ENCODE measurements at places on chromosomes 7 and 10.
A peak's percentile ranks its signal among the peaks of the same experiment; 100 is the strongest.

GRCh38 chr7:143300959-143301935, 13.1 kb downstream of the CASP2 start:
- peak; percentile 42 for DNase-seq

DNA sequence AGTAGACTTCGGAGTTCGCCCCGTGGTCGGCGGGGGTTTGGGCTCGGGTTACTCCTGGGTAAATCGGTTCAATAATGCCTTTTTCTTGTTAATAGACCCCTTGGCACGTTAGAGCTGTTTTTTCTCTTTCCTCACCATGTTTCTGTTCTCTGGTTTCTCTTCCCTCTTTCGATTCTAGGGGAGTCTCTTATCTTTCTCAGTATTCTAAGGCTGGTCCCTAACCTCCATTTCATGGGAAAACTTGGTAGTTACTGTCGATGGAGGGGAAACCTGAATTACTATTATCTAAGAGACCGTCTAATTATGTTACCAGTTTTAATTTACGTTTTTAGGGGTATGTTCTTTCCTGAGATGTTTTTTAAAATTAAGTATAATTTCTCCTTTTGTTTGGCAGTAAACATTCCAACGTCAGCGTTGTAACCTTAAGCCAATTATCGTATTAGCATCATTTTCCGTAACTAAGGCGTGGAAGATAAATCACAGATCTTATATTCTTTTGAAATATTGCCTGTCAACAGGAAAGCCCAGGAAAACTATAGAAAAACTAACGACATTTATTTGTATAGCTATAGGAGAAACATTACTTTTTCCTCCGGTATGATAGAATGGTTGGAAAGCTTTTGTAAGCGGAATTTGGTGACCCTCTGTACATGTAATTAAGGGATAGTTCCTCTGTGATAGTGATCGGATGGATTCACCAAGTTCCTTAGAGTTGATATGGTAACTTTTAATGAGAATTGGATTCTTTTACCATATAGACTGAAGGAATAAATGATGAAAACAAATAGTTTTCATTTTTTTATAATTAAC, 847 bp downstream of the BTAF1 start:
- peak; percentile 21 for DNase-seq

DNA sequence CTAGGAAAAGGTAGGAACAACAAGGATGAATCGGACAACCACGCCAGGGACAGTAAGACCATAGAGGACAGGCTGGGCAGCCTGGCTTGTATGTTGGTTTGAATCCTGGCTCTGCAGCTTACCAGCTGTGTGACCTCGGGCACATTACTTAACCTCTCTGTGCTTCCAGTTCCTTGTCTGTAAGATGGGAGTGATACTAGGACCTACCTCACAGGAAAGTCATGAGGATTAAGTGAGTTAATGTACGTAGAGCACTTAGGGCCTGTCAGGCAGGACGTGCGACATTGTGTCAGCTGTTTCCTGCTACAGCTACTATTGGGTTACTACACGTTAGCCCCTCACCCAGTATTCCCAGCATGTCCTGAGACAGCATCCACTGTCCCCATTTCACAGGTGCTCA, 32.1 kb downstream of the PLAC9 start:
- DNase-seq: no peak

GRCh38 chr10:49168831-49169500, 19.2 kb downstream of the TMEM273 start:
- DNase-seq: peak; percentile 13

- no peak for DNase-seq
Measured at GRCh38 chr10:64023926-64024470, 502.8 kb downstream of the REEP3 start.

DNA sequence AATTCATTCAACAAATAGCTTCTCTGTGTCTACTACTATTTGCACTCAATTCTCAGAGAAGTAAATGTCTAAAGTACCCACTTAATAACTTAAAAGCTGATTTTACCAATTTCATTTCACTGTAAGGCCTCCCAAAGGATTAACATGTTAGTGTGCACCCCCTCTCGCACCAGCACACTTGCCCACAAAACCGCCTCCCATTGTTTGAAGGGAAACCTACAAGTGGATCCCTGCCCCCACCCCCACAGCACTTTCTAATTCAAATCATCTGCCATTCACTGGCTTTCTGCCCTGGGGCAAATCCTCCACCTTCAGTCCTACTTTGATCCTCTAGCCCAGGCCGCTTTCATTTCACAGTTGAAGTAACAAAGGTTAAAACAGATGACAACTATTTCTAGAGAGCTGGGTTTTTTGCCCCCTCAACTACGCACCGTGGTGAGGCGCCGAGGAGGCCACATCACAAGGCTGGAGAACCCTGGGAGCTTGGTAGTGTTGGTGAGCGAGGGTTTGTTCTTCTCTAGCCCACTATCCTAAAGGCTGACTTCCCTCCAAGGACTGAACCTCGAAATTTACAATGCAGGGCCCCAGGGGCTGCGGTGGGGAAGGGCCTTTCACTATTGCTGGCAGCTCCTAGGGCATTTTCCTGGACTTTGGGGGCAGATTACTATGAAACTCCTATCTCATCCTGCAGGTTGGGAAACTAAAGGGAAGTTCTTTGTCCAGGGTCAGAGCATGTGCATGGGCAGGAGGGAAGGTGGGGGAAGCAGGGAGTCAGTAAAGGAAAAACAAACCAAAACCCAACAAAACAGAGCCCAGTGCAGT, 517.4 kb upstream of the ZMIZ1 start:
- no peak for DNase-seq

DNA sequence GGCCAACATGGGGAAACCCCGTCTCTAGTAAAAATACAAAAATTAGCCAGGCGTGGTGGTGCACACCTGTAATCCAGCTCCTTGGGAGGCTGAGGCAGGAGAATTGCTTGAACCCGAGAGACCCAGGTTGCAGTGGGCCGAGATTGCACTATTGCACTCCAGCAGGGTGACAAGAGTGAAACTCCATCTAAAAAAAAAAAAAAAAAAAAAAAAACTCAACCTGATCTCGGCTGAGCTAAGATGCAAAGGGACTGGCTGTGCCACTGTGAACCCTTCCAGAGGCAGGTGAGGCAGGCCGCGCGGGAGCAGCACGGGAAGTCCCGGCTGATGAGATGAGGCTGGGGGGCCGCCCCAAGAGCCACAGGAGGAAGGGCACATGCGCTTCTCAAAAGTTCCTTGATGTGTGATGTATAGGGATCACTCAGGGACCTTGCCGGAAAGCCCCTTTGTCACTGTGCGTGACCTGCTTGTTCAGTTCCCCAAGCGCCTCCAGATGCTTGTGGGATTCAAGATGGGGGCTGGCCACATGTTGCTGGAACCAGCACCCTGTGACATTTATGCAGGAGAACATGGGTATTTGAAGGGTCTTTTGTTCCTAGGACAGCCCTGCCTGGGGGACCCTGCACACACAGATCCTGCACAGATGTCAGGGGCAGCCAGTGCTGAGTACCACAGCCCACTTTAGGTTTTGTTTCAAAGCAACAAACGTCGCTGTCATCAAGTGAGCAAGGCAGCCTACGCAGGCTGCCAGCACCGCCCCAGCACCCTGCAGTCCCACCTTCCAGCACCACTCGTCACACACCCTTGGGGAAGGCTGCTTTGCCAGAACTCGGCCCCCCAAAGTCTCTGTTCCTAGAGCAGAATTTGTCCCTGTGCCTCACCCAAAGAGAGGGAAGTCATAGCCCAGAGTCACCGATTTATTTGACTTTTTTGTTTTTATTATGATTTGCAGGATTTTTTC, 74.8 kb upstream of the SH2B2 start:
- DNase-seq: no peak

All from EL (cell line).